NB4 (cell line): ENCODE measurements at places on chromosomes 7 and 10.

DNA sequence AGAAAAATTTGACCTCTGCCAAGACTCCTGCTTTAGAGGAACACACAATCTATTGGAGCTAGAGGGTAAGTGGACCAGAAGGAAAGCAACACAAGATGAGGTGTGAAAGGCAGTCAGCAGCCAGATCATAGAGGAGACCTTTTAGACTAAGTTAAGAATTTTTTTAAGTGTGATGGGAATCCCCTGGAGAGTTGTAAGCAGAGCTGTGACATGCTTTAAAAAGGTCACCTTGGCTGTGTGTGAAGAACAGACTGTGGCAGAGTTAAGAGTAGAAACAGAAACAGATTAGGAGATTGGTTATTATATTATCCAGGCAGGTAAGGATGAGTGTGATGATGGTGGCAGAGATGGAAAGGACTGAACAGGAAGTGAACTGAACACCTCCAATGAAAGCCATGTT lies 23.5 kb downstream of the CPEB3 start:
- no peak for DNase-seq

DNA sequence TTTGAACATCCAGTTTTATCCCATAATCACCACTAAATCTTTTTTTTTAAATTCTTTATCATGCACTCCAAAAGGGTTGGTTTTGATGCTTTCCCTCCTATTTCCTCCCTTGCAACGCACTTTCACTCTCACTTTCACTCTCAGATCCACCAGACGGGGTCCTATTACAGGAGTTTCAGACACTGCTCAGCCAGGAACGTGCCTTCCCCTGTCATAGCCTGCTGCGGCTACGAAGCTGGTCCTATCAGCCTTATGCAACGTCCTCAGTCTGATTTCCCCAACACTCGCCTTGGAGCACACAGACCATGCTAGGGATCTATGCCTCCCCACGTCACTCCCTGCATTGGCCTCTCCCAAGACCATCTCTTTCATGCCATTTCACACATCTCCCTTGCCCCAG lies 23.4 kb downstream of the ZPBP start:
- DNase-seq: peak; percentile 28

GRCh38 chr10:75652146-75652740 lies 220.8 kb downstream of the LRMDA start:
- DNase-seq: no peak

DNA sequence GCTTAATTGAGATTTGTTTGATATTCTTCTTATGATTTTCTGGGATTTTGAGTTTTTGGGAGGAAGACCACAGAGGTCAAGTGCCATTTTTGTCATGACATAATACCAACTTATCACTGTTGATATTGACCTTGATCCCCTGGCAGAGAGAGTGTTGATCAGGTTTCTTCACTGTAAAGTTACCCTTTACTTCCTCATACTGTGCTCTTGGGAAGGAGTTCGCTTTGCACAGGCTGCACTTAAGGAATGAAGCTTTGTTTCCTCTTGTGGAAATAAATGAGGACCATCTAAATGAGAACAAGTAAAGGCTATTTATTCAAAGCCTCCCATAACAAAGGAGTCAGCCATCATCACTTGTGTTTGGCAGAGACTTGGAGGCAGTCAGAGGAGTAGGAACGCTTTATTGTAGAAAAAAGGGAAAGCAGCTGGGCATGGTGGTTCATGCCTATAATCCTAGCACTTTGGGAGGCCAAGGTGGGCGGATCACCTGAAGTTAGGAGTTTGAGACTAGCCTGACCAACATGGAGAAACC lies 16.1 kb downstream of the ST7 start:
- peak; percentile 41 for DNase-seq

DNA sequence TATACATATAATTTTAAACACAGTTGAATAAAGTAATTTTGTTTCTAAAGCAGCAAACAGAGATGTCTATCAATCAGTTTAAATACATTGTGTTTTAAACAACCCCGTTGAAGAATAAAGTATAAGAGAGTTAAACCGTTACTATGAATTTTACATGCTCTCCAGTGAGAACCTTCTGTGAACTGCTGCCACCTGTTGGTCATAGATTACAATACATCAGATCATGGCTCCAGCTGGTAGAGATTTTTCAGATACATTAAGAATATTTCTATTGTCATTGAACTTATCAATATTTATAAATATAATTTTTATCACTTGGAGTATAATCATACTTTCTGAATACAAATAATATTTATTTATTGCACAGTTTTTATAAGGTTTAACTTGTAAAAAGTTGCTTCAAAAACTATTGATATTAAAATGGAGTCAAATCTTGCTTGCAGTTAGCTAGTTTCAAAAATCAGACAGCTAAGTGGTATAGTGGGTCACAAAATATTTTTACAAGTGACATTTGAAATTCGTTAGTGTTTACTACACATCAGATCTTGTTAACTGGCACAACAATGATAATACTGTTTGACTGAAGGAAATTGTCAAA lies 561.2 kb upstream of the PHF14 start:
- peak; percentile 59 for DNase-seq

GRCh38 chr10:96660297-96660696 lies 60.0 kb downstream of the PIK3AP1 start:
- DNase-seq: peak; percentile 51

DNA sequence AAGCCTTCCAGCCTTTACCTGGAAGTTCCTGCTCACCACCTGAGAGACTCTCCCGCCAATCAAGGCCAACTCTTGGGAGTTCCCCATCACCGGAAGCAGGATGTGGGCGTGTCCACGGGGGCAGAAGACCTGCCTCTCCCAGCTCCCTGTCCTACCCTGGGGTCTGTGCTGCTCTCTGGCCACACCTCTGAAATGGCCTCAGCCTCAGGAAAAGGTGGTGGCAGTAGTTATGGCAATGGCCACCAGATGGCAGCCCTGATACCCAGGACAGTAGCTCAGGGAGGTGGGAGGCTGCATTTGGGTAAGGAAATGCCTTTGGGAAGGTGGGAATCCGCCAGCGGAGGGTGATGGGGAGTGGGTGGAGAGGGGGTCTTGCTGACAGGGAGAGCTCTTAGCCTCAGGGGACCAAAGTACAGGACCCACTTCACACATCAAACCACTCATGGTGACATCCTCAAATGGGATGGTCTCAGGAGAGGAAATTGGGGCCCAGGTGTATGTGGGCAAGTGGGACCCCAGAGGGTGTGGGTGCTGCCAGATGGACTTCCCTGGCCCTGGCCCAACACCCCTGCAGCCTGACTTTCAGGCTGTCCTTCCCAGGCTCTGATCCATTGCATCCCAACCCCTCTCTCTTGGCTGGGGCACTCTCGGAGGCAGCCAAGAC lies 33.9 kb downstream of the KAZALD1 start:
- DNase-seq: peak; percentile 68

- DNase-seq: no peak
These were observed 147.3 kb upstream of the PRPS1L1 start for GRCh38 chr7:18174996-18175395.

DNA sequence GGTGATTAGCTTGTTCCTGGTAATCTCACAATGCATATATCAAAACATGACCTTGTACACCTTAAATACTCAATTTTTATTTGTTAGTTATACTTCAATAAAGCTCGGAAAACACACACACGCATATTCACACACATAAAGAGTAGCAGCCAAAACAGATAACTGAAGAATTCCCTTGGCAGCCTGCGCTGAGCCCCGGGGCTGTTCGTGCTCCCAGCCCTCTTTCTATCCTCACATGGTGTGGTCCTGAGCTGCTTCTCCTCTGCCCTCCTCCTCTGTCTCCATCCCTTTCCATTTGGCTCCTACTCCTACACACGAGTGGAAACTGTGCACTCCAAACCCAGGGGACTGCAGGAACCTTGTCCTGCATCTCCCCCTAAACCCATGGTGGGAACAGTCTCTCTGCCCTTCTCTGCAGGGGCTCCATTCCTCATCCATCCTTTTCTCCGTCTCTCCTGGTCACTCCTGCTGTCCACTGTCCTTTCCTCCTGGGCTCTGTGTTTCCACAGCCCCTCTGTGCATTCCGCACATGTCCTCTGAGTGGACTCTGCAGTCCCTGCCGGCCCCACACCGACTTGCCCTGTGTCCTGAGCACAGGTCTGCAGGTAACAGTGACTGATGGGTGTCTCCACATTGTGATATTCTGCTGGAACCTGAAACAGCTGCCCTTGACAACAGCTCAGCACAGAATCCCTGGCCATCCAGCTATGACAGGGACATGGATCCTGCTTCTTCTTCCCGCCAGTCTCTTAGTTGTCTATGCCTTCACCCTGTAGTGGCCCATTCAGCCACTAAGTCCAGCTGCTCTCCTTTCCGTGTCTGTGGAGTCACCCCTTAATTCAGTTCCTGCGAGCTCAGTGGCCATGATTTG lies 216.8 kb upstream of the ZNF32 start:
- no peak for DNase-seq

DNA sequence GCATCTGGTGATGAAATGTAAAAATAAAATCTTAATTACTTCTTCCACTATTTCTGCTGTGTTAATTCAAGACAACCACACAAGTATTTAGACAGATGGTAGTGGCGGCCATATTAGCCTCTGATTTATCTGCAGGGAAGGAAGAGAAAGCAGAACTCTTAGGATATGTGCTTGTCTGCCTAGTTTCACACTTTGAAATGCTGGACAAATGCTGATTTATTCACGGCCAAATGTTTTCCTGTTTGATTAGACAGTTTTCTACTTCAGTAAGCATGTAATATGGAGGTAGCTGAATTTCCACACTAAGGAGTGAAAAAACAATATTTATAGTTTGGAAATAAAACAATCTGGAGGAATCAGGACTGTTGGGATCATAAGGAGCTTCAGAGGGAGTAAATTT lies 158.1 kb downstream of the AGMO start:
- DNase-seq: no peak

DNA sequence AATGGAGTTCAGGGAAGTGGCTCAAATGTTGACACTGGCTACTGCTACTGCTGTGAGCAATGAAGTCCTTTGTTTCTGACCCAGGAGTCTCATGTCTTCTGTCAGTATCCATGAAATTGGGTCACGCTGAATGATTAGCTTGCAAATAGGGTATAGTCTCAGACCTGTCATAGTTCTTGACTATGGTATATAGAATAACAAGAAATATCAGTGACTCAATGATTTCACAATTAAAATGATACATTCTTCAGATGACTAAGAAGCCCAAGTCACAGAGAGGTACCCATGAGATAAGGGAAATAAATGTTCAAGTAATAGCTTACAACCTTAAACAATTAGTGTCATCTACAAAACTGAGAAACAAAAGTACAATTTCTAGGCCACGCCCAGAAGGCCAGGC lies 89.3 kb downstream of the LYZL2 start:
- no peak for DNase-seq

DNA sequence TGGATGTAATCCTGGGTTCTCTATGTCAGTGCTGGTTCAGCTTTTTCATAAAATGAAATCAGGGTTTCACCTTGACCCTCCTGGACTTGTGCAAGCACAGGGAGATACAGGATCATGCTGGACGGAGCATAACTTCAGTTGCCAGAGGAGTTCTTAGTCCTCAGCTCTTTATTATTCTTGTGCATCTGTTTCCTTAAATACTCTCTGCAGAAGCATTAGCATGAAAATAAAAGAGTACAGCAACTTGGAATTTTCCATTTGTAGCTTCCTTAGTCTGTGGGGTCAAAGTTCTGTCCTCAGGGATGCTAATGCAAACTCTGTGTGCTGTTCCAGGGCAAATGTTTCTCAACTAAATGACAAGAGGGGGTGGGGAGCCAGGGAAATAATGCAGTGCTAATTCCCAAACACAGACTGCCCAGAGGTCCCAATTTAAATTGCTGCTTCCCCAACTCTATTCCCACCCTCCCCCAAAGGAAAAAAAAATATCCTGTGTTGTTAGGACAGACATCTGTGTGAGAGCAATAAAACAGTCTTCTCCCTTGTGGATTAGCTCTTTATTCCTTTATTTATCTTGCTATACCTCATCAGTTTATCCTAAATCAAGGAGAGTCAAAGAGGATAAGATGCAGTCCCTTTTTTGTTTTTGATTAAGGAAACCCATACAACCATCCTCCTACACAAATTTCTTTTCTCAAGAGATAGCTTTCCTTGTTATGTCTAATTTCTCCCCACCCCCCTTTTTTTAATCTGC lies 905.0 kb downstream of the LRMDA start:
- no peak for DNase-seq

- DNase-seq: no peak
These were observed 516.7 kb upstream of the CELF2 start for GRCh38 chr10:10500937-10501336.

- DNase-seq: no peak
These were observed 467.4 kb downstream of the TYW1 start for GRCh38 chr7:67463983-67464382.

- no peak for DNase-seq
These were observed 24.8 kb downstream of the ZNF800 start for GRCh38 chr7:127367679-127368078.

DNA sequence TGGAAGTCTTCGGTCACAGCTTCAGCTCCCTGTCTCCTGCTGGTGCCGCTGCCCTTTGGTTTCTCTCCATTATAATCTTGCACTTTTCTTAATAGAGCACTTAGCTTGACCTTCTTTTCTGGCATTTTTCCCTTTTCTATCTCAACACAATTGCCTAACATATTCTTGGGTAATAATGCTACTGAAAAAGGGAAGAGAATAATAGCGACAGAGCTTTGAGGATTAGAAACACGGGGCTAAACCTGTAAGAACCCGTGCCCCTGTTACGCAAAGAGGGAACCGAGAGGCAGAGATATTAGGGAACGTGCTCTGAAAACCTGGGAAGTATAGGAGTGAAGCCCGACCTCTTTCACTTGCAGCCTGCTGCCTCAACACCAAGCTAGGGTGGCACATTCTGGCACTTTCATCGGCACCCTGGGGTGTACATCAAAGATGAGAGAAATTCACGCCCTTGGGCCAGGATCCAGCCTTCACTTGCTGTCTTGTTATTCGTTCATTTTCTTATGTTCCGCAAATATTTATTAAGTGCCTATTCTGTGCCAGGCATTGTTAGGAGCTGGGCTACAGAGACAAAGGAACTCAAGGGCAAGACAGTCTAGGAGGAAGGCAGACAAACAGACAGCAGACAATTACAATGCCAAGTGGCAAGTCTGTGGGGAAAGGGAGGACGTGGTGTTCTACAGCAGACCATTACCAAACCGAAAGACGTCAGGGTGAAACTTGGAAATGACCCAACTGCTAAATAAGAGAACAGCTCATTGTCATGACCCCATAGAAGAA lies 33.0 kb upstream of the GALNTL5 start:
- DNase-seq: peak; percentile 79

DNA sequence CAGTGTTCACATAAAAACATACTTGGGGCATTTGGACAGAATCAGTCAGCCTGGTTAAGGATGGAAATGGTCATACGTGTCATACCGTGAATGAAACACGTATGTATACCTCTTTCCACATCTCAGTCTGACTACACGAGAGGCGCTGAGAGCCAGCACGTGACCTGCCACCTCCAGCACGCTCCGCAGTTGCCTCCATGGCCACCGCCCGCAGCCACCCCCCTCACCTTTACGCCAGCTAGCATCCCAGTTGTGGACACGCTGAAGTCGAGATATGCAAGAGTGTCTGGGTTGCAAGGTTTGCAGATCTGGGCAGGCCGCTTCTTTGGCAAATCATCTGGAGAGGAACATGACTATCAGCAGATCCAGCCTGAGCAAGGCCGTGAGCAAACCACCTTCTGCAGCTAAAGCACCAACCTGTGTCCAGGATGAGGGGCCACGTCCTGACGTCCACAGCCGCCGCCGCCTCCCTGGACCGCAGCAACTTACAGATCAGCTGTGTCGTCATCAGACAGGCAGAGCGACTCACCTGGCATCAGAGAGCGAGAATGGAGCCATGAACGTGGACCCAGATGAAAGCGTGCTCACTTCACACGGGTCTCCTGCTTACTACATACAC lies 209.4 kb downstream of the ZMYND11 start:
- no peak for DNase-seq
